ENCODE measurements at places on chromosomes 16 and 17. TPM values are rescaled to one million over a fixed set of nuclear protein-coding genes. Genes with fewer than 3 reads are reported as not detected.

GRCh38 chr17:1907216-1907631 is 77.4 kb downstream of the RPA1 start:
- no peak for DNase-seq

DNA sequence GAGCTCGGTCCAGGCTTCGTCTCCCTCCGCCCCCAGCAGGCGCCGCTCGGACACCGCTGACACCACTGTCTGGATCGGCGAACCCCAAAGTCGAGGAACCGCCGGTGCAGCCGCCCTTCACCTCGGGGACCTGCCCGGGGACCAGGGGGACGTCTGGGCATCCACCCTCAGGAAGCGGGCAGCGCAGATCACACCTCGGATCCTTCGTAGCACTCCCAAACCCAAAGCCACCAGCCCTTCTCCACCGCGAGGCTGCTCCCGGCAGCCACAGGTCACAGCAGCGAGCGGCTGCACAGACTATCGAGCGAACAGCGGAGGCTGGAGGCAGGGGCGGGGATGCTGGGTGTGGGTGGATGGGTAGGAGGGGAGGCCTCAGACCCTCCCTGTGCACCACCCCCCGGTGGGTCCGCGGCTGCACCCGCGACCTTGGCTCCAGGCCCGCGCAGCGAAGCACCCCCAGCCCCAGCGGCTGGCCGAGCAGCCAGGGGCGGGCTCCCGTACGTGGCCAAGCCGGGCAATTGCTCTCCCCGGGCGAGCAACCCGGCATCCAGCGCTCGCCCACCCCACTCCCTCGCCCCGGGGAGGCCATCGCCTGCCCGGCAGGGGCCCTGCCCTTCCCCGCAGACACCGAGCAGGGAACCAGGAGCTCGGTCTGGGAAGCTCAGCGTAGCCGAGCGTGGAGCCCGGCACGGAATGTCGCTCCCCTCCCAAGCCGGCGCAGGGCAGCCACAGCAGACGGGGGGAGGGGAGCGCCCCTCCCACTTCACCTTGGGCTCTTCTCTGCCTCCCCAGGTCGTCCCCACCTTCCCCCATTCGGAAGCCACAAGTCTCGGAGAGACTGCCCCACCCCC is 1.0 kb downstream of the SDK2 start:
- DNase-seq = peak; percentile 76

DNA sequence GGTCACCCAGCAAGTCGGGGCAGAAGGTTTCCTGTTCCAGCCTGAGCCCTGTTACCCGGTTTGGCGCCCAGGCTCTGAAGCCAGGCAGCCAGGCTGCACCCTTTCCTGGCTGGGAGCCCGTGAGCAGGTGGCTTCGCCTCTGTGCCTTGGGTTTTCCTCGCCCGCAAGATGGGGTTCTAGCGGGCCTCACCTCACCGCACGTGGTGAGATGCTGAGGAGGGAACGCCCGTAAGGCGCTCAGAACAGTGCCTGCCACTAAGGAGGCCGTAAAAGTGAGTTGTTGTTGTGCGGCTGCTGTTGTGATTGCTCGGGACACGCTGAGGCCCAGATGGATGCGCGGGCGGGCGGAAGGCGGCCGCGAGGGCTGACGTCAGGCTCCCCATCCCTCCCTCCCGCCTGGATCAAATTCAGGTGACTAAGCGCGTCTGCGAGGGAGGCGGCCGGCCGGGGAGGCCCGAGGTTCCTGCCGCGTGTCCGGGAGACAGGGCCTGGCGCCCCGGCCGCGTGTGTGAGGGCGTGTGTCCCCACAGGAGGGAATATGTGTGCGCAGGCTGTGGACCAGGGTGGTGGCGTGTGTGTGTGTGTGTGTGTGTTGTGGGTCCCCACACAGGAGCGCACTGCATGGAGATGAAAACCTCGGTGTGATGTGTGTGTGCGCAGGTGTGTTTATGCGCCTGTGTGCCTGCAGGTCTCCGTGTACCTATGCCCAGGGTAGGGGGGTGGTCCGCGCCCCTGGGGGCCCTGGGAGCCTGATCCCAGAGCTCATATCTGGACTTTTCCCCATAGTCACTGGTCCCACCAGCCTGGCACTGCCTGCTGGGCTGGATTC is 4.3 kb downstream of the CAMKK1 start:
- DNase-seq = peak; percentile 75

The RCVRN gene
- not detected for total RNA-seq

The MGRN1 gene
- total RNA-seq = 150 TPM
